Motor neuron (in vitro differentiated cells): ENCODE measurements at places on chromosomes 2 and 18.
A peak's percentile ranks its signal among the peaks of the same experiment; 100 is the strongest.

DNA sequence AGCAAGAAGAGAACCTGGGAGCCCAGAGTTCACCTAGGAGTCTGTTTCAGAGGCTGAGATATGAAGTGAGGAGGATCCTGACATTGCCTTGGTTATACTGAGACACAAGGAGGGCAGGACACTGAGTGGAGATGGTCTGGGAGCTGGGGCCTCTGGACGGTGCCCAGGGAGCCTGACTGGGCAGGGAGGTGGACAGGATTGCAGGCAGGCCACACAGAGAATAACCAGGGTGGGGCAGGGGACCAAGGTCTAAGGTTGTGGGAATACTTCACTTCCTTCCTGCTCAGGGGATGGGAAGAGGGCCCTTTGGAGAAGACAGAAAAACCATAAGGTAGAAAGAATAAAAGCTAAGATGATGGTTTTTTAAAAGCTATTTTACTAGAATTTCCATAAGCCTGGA lies 18.7 kb downstream of the EDAR start:
- peak; percentile 6 for ATAC-seq

DNA sequence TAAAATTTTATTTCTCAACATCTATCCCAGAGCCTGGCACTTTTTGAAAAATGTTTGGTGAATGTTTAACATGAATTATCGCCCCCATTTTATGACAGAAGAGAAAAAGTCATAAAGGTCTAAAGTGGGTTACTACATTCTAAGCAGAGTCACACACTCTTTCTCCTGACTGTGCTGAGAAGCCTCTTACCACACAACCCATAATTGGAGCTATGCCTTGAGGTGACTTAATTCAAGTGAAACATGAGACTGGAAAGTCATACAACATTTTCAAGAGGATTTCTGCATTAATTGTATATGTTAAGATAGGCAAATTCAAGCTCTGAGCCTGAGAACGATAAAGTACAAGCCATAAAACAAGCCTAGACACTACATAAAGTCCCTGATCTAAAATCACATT lies 3.1 kb upstream of the DSEL start:
- ATAC-seq, result no peak

- ATAC-seq, result no peak
Measured at GRCh38 chr2:149613704-149614103, 26.1 kb upstream of the MMADHC start.

DNA sequence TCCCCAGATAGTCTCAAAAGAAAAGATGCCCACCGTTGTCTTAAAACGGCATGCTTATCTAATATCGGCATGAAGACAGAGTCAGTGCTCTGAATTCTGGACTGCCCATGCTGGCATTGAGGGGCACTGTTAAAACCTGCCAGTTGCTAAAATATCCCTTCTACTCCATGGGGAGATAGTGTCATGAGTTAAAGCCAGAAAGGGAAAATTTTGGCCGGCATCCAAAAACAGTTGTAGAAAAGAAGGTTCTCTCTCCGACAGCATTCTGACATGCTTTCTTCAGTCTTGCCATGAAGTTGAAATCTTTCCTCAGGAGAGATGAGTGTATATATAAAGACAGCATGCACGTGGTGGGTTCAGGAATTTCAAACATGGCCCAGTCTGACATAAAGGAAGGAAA lies 401.3 kb upstream of the PIK3C3 start:
- ATAC-seq, result no peak

GRCh38 chr2:240462073-240462706 lies 26.7 kb downstream of the GPC1 start:
- ATAC-seq, result no peak

DNA sequence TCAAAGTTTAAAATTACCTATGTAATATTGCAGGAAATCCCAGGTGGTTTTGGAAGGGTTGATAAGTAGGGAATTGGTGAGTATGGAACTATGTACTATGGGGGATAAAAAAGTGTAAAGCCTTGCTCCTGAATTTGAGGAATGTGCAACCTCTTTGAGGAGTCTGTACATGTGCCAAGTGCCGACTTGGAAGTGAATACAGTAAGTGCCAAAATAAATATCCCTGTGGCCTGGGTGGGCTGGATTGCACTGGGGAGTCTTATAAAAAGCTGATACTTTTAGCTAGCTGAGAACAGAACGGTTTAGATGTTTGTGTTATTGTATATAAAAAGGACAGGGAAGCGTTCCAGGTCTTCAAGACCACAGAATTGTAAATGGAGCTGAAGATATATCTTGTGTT lies 317.1 kb upstream of the LRRTM1 start:
- ATAC-seq, result no peak

- ATAC-seq, result no peak
Measured at GRCh38 chr18:9552616-9553015, 61.7 kb downstream of the PPP4R1 start.

GRCh38 chr18:9831723-9832199 lies 54.0 kb upstream of the TXNDC2 start:
- no peak for ATAC-seq
